ENCODE measurements at places on chromosomes 11 and 22.

DNA sequence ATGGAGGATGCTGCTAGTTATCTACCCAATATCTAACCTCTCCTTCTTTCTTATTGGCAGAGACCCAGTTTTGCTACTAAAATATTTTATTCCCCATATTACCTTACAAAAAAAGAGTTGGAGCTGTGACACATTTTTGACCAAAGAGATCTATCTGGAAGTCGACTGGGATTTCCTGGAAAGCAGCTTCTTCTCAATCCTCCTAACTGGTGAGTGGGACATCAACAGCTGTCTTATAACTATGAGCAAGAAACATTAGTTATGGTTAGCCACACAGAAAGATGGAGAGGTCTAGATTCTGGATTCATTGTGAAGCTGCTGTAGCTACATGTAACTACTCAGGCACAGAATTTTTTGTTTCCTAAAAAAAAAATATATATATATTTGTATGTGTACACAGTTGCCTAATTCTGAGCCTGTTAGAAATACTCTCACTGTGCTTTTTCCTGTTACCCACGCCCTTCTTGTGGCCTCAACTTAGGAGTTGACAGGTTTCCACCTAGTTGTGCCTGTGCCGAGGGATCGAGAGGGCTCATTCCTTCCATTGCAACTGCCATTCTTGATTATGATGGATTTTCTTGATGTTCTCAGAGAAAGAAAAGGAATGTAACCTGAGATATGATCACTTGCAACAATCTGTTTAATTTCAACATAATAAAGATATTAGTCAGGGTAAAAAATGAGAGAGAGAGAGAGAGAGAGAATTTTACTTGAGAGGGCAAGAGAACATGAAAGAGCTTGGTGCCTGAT is 142.0 kb downstream of the SLC17A6 start:
- no peak for DNase-seq

DNA sequence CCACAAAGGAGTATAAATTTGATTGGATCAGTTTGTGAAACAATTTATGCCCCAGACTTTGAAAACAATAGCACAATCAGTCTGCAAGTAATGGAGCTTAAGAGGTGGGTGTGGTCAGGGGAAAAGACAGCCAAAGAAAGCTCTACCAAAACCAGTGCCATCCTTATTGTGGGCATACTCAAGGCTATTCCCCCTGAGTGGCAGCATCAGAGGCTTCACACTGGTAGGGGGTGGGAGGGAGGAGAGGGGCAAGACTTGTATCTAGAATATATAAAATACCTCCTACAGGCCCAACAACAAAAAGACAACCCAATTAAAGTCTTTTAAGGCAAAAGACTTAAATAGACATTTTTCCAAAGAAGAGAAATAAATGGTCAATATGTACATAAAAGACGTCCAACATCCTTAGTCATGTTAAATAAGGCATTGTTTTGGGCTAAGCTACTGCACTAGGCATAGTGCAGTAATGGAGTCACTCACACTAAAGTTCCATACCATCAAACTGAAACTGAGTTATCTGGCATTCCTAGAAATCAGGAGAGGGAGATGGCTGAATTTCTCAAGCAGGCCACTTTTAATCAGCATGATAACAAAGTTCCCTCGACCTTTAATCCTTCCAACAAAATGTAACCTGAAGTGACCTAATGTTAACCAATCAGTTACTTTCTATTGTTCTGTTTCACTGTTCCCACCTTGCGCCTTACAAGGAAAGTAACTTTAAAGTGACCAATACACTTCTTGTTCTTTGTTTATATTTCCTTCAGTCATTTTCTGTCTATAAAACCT is 24.8 kb downstream of the NARS2 start:
- DNase-seq: no peak

GRCh38 chr11:9570313-9571025 is 3.0 kb upstream of the WEE1 start:
- no peak for DNase-seq

DNA sequence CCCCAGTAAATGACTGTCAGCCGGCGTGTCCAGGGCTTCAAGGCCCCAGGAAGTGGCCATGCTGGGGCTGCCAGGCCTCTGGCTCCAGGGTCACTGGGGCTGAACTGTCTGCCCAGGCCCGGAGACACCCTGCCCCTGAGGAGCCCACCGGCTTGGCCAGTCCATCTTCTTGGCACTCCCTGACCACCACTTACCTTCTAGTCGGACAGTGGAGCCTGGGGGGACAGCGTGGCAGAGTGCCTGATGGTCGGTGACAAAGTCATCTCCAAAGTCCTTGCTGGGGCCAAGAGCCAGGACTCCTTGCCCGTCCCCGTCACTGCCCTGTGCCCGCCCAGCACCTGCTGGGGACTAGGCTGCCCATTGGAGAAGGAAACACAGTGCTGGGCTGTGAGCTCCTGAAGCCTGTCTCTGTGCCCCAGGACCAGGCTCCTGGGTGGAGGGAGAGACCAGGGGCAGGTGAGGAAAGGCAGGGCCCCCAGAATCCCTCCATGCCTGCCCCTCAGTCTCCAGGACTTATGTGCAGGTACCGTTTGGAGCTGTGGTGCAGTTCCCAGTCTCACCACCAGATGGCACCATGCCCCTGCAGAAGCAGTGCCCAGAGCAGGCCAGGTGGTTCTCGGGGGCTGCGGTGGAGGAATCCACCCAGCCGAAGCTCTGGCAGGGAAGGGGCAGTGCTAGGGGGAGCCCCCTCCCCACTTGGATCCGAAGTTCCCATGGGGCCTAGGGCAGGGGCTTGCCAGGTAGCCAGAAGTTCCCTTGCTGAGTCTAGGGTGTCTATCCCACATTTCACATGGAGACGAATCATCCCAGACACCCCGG is 6.0 kb upstream of the CCDC188 start:
- DNase-seq: peak; percentile 59

DNA sequence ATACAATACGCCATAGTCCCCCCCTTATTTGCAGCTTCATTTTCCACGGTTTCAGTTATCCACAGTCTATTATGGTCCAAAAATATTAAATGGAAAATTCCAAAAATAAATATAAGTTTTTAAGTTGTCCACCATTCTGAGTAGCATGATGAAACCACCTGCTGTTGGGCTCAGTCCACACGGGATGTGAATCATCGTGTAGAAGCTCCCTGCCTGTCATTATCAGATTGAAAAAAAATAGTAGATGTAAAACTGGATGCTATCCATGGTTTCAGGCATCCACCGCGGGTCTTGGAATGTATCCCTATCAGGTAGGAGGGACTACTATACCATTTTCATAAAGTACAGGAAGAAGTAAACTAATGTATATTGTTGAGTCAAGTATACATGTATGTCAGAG is 127.4 kb downstream of the TTC17 start:
- no peak for DNase-seq

Measured in CMK (cell line).